CD4-positive, alpha-beta memory T cell (primary cell): ENCODE measurements at places on chromosomes 16 and 17.
A peak's percentile ranks its signal among the peaks of the same experiment; 100 is the strongest.

- no peak for DNase-seq
These were observed 3.6 kb upstream of the CCL1 start for GRCh38 chr17:34366529-34367107.

DNA sequence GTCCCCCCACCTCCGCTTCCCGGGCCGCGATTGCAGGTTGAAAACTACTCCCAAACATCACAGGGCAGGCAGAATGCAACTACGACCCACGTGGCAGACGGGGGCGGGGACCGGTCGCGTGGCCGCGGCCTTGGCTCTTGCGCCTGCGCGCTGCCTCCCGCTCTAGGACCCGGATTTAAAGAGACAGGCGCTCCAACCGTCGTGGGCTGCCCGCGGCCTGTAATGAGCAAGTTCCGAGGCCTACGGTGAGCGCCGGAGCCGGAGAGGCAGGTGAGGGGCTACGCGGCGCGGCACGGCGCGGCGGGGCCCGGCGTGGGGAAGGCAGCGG, at the start of gene LIG3:
LIG3 (plus strand) TSS at position 160 of the 328 bp plus-strand sequence. CDS start 2,494 bp downstream, outside the sequence.
- peak; percentile 95 for DNase-seq

DNA sequence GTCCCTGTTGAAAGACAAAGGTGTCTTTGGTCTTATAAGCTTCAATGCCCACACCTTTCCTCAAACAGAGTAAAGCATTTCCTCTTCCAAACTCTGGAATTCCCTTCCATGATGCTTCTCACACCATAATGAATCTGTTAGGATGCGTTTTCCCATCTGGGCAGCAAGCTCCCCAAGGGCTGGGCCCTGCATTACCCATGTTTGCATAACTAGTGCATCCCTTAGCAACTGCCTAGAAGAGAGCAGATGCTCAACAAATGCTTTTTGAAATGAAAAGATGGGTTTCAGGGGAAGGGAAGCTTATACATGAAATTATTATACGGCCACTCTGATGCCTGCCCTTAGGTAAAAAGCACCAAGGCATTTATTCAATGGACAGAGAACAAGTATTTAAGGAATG, 124.5 kb upstream of the CCL2 start:
- DNase-seq: no peak

- no peak for DNase-seq
These were observed 6.7 kb upstream of the BCAR1 start for GRCh38 chr16:75257886-75258806.

DNA sequence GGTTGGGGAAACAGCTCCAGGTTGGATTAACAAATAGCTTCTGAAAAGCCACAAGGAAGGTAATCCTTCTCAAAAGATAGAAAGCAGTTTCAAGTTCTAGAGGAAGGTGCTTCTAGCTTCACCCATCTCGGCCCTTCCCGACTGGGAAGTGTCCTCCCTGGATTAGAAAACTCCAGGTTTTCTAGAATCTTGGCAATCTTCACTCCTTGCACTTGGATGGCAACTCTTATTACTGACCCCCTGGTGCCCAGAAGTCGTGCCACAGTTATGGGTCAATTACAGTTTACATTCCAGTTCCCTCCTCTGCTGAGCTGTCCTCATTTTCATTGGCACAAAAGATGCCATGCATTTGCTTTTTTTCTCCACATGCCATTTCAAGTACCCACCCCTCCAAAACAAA, 65.6 kb downstream of the SMG6 start:
- no peak for DNase-seq

GRCh38 chr17:71327376-71328059, 793.3 kb upstream of the SOX9 start:
- DNase-seq: no peak

DNA sequence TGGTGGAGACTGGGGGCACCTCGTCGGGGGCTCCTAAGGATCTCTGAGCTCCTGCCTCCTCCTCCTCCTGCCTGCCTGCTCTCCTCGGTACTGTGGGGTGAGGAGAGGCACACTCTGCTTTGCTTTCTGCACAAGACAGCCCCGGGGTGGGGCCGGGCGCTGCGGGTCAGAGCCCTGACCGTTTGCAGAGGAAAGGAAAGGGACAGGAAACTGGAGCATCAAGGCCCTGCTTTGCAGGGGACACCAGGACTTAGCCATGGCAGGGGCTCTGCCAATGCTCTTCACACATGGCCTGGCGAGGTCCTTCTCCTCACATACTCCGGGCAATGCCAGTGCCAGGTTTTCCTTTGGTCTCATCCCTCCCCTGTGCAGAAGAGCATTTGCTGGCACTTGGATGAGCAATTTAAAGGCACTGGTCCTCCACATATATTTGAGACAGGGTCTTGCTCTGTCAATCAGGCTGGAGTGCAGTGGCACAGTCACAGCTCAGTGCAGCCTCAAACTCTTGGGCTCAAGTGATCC, 23.8 kb upstream of the DOC2B start:
- no peak for DNase-seq

GRCh38 chr17:47188271-47188875, 722 bp downstream of the CDC27 start:
- peak; percentile 30 for DNase-seq

- DNase-seq: no peak
These were observed 13.7 kb downstream of the CLCN7 start for GRCh38 chr16:1461146-1461545.

DNA sequence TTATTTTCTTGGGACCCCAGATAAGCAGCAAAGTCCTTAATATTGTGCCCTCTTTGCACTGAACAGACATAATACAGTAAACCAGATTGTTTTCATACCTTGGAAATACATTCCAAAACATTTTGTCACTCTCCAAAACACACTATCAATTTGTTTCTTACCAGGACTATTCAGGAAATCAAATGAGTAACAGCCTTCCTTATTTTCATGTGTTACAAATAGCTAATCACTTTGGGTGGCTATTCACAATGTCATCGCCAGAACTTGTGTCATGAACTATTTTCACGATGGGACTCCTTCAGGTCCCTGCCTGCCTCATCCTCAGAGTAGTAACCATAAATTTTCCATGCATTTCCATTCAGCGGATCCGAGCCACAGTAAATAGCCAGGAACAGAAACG, 104.5 kb downstream of the MAP2K6 start:
- DNase-seq: no peak

GRCh38 chr17:7715936-7716886, 1.3 kb upstream of the DNAH2 start:
- no peak for DNase-seq

DNA sequence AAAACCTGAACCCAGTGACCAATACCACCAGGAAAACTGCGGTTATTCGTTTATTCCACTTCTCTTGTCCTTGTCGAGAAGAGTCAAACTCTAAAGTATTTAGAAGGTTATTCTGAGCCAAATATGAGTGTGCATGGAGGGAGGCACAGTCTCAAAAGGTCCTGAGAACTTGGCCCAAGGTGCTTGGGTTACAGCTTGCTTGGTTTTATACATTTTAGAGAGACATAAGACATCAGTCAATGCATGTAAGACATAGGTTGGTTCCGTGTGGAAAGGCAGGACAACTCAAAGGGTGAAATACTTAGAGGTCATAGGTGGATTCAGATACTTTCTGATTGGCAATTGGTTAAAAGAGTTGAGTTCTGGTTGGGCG, 681 bp upstream of the TRAP1 start:
- no peak for DNase-seq

GRCh38 chr16:56789360-56789759, 59.4 kb downstream of the NUP93 start:
- DNase-seq: no peak

- no peak for DNase-seq
These were observed 24.9 kb upstream of the DBNDD1 start for GRCh38 chr16:90044111-90044551.

- DNase-seq: no peak
These were observed 1.5 kb upstream of the NQO1 start for GRCh38 chr16:69727916-69728270.

- peak; percentile 96 for DNase-seq
These were observed at the start of the genes HEXD and OGFOD3 for GRCh38 chr17:82418001-82418986. TSS of gene HEXD (plus strand) at chr17:82418347. CDS start at chr17:82419800, 1,453 bp downstream. TSS of gene OGFOD3 (minus strand) at chr17:82418586. CDS start at chr17:82418485, 101 bp downstream.

- no peak for DNase-seq
These were observed 33.1 kb downstream of the NECAB2 start for GRCh38 chr16:84000989-84001642.

- DNase-seq: no peak
These were observed 78.8 kb upstream of the RPRML start for GRCh38 chr17:47057830-47058229.

- no peak for DNase-seq
These were observed 6.7 kb downstream of the HAGHL start for GRCh38 chr16:733382-734207.

DNA sequence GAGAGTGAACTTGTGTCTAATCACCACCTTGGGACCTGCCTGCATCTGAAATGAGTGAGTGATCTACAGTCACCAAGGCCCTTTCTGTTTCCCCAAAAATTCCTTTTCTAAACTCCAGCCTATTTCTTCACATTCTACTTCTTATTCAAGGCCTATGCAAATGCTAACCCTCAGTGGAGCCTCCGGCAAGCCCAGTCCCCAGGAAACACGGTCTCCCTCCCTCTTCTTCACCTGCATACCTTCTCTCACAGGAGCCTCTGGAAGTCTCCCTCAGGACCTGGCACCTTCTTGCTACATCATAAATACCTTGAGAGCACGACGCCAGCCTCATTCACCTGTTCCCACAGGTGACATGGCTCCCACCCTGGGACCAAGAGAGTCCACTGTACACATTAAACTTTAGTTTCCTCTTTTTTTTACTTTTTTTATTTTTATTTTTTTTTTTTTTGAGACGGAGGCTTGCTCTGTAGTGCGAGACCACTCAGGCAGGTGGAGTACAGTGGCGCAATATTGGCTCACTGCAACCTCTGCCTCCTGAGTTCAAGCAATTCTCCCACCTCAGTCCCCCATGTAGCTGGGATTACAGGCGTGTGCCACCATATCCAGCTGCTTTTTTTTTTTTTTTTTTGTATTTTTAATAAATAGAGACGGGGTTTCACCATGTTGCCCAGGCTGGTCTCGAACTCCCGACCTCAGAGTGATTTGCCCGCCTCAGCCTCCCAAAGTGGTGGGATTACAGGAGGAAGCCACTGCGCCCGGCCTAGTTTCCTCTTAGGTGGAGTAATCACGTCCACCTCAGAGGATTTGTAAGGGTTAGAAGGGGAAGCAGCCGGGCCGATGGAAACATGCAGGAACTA, 97.3 kb downstream of the ANKRD11 start:
- no peak for DNase-seq

DNA sequence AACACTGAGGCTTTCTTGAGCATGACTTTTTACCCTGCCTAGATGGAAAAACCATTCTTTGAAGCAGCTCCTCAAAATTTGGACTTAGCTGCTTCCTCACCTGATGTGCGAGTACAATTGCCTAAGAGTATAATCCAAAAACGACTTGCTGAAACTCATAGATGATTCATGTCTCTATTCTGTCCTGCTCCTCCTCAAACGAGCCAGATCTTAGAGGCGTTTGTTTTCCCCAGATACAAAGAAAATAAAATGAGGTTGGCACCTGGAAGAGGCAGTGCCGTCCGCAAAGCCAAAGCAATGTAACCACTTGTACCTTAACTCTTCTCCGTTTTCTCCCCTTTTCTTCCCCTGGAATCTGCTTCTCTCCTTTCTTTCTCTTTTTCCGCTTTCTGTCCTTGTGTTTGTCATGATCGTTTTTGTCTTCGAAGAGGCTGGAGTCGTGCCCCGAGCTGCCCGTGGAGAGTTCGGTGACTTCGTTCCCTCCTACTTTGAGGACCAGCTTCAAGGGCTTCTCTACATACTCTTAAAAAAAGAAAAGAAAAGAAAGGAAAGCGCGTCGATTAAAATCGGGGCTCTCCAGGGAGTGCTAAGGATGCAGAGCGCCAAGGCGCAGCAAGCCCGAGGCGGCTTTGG, 895 bp downstream of the BRD7 start:
- no peak for DNase-seq

DNA sequence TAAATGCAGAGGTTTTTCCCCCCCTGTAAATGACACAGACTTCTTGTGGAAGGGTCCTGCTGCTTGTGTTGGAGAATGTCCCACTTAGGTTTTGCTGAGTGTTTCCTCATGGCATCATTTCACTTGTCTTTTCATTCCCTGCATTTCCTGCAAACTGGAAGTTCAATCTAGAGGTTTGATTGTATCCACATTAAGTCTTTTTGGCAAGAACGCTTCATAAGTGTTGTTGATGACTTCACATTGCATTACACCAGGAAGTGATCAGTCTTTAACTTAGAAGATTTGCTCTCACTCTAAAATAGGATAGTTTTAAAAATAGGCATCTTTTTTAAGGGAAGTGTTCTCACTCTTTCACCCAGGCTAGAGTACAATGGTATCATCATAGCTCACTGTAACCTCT, 67.2 kb downstream of the RPTOR start:
- DNase-seq: no peak

- DNase-seq: no peak
These were observed 6.4 kb downstream of the TP53I13 start for GRCh38 chr17:29574732-29575510.

DNA sequence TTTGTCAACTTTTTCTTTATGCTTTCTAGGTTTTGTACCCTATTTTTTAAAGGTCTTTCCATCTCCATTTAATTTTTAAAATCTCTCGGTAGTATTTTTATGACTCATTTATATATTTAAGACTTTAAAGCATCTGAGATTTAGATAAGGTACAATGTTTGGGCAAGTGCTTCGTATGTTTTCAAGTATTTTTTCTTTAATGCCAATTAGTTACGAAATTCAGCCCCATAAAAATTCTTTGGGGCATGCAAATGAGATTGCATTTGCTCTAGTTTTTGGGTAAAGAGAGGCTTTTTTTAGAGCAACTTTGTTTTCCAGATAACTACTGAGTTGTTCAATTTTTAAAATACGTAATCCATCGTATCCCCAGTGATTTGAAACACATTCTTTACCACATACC, 65.3 kb upstream of the CRHR1 start:
- DNase-seq: no peak

GRCh38 chr17:28372203-28372944, 880 bp downstream of the SARM1 start:
- no peak for DNase-seq

DNA sequence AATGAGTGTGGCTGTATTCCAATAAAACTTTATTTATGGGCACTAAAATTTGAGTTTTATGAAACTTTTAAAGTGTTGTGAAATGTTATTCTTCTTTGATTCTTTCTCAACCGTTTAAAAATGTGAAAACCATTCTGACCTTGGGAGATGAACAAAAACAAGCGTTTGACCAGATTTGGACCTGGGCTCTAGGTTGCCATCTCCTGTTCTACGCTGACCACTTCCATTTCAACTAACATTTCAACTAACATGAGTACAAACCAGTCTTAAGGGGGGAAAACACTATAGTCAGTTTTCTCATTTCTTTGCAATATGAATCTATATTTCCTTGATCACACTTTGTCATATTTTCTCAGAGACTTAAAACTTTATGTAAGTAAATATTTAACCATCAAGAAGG, 118.4 kb upstream of the IRX5 start:
- no peak for DNase-seq

- DNase-seq: no peak
These were observed 1.8 kb upstream of the APRT start for GRCh38 chr16:88813269-88814143.
